ENCODE measurements at places on chromosomes 6 and 20. TPM values are rescaled to one million over a fixed set of nuclear protein-coding genes. Genes with fewer than 3 reads are reported as not detected.

DNA sequence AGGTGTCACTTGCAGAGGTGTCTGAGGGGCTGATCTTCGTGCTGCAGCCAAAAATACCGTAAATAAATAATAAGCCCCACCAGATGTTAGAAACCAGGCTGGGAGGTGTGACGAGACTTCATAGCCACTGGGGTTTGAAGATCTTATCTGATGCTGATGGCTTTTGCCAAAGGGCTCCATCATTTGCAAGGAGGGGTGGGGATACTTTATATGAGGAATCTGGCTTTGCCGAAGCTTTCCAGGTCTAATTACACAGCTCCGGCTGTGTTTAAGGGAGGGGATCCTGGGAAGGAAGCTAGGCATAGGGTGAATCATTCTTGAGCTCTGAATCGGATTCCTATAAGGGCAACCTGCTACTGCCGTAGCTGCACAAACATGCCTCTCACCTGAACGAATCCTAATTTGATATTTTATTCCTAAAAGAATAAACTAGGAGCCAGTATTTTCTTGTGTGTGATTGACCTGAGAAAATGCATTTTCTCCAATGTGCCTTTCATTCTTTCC lies 249.6 kb downstream of the SOD2 start:
- H3K4me3 ChIP-seq = no peak overlapping the region
- no peaks in the 10 kb centered on the region for H3K27me3 ChIP-seq
- no peak for DNase-seq
- H3K36me3 ChIP-seq = no peaks in the 10 kb centered on the region
- H3K4me1 ChIP-seq = no peaks in the 10 kb centered on the region

DNA sequence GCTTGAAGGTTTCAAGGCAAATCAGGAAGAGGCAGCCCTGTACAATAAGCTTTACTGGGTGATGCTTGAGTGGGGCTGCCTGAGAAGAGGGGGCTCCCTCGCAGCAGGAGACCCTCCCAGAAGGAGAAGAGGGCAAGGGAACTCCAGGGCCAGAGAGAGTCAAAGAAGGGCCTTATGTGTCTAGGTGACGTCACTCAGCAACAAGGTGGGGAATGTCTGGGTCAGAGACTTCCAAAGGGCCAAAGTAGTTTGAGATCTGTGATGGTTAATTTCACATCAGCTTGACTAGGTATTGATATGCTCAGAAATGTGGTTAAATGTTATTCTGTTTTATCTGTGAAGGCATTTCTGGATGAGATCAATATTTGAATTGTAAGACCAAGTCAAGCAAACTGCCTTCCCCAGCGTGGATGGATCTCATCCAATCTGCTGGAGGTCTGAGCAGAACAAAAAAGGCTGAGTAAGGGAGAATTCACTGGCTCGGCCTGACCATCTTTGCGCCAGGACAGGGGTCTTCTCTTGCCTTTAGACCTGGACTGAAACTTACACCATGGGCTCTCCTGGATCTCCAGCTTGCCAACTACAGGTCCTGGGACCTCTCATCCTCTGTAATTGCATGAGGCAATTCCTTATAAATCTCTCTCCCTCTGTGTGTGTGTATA lies 35.9 kb downstream of the MAS1 start:
- no peak overlapping the region for H3K27ac ChIP-seq
- no peak overlapping the region for H3K4me3 ChIP-seq
- peaks cover 30% of the 10 kb centered on the region for H3K4me1 ChIP-seq
- no peaks in the 10 kb centered on the region for H3K36me3 ChIP-seq
- DNase-seq = no peak

DNA sequence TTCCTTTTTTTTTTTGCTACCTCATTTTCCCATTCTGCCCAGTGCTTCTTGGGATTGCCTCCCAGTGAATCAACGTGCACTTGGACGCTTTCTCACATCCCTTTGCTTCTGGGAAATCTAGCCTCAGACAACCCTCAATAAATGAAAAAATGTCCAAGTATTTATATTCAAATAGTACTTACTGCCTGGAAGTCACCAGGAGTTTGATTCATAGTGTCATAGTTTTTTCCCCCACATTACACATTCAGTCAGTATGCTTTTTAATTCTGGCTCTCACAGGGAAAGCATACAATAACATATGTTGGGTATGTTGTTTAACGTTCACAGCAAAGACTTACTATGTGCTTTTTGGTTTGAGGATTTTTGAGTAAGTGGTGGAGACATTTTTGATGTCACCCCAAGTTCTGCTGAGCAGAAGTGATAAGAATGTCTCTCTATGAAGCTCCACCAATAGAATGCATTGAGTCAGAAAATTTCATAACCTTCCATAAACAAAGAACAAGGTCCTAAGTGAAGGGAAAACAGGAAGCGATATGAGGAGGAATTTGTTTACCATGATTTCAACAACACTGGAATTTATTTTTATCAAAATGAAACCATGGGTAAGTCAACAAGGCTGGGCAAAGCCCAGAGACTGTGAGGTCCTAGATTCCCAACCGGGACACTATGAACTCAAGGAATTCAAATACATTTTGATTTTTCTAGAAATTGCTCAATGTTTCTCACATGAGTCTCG lies 301.2 kb upstream of the BMP2 start:
- H3K27ac ChIP-seq = no peak overlapping the region
- no peaks in the 10 kb centered on the region for H3K4me1 ChIP-seq
- no peak overlapping the region for H3K4me3 ChIP-seq
- H3K27me3 ChIP-seq = no peaks in the 10 kb centered on the region

- H3K4me1 ChIP-seq = no peaks in the 10 kb centered on the region
- H3K36me3 ChIP-seq = no peaks in the 10 kb centered on the region
- no peak overlapping the region for H3K27ac ChIP-seq
- DNase-seq = no peak
These were observed 1.3 kb upstream of the VNN1 start for GRCh38 chr6:132715204-132715603.

DNA sequence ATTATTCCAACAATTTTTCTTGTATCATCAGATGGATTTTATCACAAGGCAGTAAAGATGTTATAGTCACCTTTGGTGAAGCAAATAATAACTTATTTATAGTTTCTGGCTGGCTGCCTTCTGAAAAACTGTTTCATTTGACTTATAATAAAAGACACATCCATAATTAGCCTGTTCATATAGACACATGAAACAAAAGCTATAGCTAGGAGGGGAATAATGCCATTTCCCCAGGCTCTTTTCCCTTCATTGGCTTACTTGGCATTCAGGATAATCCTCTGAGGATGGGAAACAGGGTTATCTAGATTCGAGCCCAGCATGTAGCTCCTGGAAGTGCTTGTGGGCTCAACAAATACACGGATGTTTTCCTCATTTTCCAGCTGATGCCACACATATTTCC lies 17.5 kb downstream of the MMP24 start:
- H3K27ac ChIP-seq = no peak overlapping the region
- H3K4me3 ChIP-seq = no peak overlapping the region
- H3K36me3 ChIP-seq = no peaks in the 10 kb centered on the region
- H3K27me3 ChIP-seq = no peaks in the 10 kb centered on the region

- no peak overlapping the region for H3K4me3 ChIP-seq
- H3K27ac ChIP-seq = no peak overlapping the region
- H3K4me1 ChIP-seq = no peaks in the 10 kb centered on the region
- DNase-seq = no peak
These were observed 41.3 kb downstream of the RSPH3 start for GRCh38 chr6:158958504-158959386.

DNA sequence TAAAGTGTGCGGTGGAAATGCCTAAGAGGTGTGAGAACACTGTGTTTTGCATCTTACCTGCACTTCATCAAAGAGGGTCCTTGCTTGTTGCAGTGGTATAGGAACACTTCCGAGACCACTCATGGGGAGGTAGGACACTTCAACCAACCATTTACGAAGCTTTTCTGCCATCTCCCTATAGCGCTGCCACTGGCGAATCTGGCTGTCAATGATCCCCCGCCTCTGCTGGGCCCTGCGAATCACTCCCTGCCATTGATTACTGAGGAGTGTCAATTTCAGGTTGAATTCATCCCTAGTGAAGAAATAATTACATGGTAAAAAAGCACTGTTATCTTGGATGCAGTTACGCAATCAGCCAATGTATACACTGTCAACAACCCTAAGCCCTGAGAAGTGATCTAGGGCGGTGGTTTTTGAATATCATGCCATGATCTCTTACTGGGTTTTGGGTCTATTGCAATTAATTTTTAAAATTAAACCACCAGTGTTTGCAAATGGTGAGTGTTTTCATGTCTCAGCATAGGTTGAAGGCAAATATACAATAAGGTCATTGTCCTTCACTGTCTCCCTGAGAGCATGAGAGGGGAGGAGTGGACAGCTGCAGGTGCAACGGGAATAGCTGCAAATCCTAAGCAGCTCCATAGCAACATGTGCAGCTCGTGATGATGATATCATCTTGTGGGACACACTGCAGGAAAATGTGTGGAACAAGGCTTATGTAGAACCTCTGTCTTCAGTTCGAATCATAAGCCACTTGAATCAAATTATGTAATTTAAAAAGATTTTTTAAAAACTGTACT lies 400.6 kb downstream of the ESR1 start:
- no peak overlapping the region for H3K4me3 ChIP-seq
- H3K27me3 ChIP-seq = no peaks in the 10 kb centered on the region
- no peaks in the 10 kb centered on the region for H3K4me1 ChIP-seq
- H3K27ac ChIP-seq = no peak overlapping the region
- DNase-seq = no peak

- no peaks in the 10 kb centered on the region for H3K27me3 ChIP-seq
- DNase-seq = peak; percentile 45
- no peak overlapping the region for H3K4me3 ChIP-seq
- no peak overlapping the region for H3K27ac ChIP-seq
- H3K36me3 ChIP-seq = no peaks in the 10 kb centered on the region
These were observed 12.2 kb upstream of the KCNK15 start for GRCh38 chr20:44733341-44734069.

GRCh38 chr6:72031471-72031870 lies 145.1 kb downstream of the RIMS1 start:
- H3K4me3 ChIP-seq = no peak overlapping the region
- H3K4me1 ChIP-seq = no peaks in the 10 kb centered on the region
- no peaks in the 10 kb centered on the region for H3K36me3 ChIP-seq
- H3K27me3 ChIP-seq = no peaks in the 10 kb centered on the region

- no peaks in the 10 kb centered on the region for H3K36me3 ChIP-seq
- DNase-seq = no peak
- no peaks in the 10 kb centered on the region for H3K27me3 ChIP-seq
- H3K27ac ChIP-seq = no peak overlapping the region
These were observed 107.0 kb upstream of the OGFRL1 start for GRCh38 chr6:71181565-71181964.

DNA sequence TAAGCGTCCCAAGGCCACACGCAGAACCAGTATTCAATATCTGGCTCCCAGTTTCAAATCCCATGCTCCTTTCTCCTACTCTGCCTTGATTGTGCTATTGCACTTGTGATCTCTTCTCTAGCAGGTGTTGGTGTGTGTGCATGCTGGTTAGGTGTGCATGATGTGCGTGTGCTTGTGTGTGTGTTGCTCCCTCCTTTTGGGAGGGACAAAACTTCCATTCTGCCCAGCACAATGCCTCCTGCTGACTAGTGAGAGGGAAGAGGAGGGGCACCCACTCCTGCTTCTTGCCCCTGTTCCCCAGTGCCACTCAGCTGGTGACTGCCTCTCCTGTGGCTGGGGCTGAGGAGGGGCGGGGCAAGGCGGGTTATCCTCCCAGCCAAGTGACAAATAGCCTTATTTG lies 19.7 kb downstream of the CD40 start:
- no peak overlapping the region for H3K27ac ChIP-seq
- H3K4me3 ChIP-seq = no peak overlapping the region
- H3K36me3 ChIP-seq = no peaks in the 10 kb centered on the region

DNA sequence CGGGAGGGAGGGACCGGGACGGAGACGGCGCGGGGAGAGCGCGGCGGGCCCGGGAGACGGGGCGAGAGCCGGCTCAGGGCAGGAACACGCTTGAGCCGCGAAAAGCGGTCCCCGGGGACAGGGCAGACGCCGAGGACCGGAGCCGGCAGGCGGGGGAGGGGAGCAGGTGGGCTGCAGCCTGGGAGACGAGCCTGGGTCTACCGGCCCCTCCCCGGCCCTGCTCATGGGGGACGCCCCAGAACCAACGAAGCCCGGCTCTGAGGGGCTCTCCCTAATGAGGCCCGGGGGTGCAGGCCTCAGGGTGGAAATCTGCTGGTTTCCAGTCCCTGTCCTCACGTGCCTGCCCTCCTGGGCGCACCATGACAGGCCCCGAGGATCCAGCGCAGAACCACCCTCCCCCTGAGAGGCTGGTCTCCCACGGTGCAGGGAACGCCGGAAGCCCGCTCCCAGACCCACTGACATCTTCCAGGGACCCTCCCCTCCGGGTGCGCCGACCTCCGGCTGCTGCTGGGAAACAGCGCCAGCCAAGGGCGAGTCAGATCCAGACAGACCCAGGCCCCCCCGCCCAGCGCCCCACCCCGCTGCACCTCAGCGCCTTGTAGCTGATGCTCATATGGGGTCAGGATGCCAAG lies 571 bp upstream of the EEF1A2 start:
- H3K36me3 ChIP-seq = no peaks in the 10 kb centered on the region
- no peak overlapping the region for H3K27ac ChIP-seq
- peaks cover 12% of the 10 kb centered on the region for H3K27me3 ChIP-seq
- H3K4me1 ChIP-seq = peaks cover 18% of the 10 kb centered on the region
- DNase-seq = no peak

- no peak overlapping the region for H3K27ac ChIP-seq
- no peak for DNase-seq
- no peaks in the 10 kb centered on the region for H3K36me3 ChIP-seq
- no peaks in the 10 kb centered on the region for H3K27me3 ChIP-seq
- H3K4me3 ChIP-seq = no peak overlapping the region
- H3K4me1 ChIP-seq = peaks cover 36% of the 10 kb centered on the region
These were observed 8.0 kb downstream of the VTA1 start for GRCh38 chr6:142155091-142155490.

GRCh38 chr6:128259029-128259724 lies 261.2 kb downstream of the PTPRK start:
- no peaks in the 10 kb centered on the region for H3K27me3 ChIP-seq
- H3K27ac ChIP-seq = peak overlapping the region; percentile 32
- H3K36me3 ChIP-seq = no peaks in the 10 kb centered on the region
- H3K4me1 ChIP-seq = peaks cover 21% of the 10 kb centered on the region
- DNase-seq = no peak

The MCHR2 gene
- not detected for polyA plus RNA-seq

The GGTLC1 gene
- not detected for polyA plus RNA-seq

The CCND3 gene
- polyA plus RNA-seq = 532 TPM

The RAMACL gene
- 0.39 TPM for polyA plus RNA-seq

The CCN5 gene
- polyA plus RNA-seq = not detected

The CST7 gene
- polyA plus RNA-seq = 57.7 TPM

The FAM83C gene
- polyA plus RNA-seq = not detected

The TSPO2 gene
- not detected for polyA plus RNA-seq

The C6orf132 gene
- not detected for polyA plus RNA-seq
